ENCODE measurements at places on chromosomes 2 and 18.
A peak's percentile ranks its signal among the peaks of the same experiment; 100 is the strongest.

- DNase-seq: peak; percentile 26
These were observed 200.5 kb downstream of the ACKR3 start for GRCh38 chr2:236769981-236770671.

GRCh38 chr2:220219371-220219770, 591.9 kb downstream of the SLC4A3 start:
- DNase-seq: no peak

DNA sequence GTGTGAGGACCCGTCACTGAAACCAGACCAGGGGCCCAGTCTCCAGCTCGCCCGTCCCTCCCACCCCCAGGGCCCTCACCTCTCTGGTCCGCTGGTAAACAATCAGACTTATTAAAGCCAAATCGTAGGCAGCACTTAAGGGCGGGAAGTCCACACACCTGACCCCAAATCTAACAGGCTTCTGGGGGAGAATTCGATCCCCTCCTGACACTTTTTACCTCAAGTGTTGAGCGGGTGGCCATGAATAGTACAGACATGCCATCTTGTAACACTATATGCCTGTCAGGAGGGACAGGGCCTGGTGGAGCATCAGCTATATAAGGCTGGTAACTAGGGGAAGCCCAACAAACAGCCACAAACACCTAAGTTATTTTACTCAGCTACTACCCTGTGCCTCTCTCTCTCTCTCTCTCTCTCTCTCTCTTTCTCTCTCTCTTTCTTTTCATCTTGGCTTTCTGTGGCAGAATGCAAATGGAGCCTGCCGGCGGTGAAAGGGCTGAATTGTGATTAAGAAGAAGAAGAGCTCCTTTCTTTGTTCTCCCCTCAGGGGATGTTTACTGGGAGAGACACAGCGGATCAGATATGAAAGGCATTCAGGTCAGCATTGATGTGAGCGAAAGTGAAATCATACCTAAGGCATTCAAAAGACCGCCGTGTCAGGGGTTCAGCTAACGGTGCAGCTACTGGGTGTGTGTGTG, 9.5 kb downstream of the ZEB2 start:
- no peak for DNase-seq

- no peak for DNase-seq
These were observed 674.3 kb downstream of the IRS1 start for GRCh38 chr2:226125176-226125883.

GRCh38 chr18:23631746-23632145, 31.0 kb downstream of the ANKRD29 start:
- no peak for DNase-seq

GRCh38 chr2:221567231-221567760, 4.8 kb downstream of the EPHA4 start:
- no peak for DNase-seq

DNA sequence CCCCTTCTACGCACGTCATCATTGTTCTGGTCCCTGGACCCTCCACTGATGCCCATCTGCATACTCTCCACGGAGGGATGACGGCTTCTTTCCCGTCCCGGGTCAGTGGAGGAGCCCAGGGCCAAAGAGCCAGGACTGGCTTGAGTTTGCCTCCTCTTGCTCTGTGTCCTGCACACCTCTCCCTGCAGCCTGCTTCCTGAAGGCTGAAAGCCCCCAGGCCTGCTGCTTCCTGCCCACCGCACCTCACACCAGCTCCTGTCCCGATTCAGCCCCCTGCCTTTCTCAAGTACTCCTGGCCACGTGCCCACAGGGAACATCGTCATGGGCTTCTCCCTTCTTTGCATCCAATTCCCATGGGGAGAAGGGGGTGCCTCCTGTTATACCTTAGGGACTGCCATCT, 7.1 kb downstream of the ADCY3 start:
- no peak for DNase-seq

DNA sequence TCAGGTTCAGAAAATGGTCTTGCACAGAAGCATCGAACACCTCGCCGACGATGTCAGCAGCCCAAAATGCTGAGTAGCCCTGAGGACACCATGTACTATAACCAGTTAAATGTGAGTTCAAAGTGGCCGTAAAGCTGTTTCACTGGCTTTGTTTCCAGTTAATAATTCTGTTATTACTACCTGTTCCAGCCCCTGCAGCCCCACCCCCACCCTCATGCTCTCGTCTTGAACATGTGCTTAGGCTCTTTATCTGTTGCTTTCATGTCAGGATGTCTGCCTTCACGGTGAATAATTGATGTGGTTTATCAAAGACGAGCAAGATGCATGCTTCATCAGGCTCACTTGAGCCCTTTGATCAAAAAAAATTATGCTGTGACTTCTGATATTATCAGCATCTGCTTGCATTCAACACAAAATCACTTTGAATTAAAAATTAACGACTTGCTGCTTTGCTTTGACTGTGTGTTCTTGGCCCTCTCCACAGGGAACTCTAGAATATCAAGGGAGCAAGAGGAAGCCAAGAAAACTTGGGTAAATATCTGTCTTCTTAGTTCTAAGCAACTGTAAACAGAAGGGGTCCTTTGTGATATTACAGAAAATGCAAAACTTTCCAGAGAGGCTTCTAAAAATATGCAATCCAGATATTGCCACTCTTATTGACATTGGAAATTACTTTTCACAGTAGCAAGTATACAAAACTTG, 63.4 kb upstream of the SP5 start:
- DNase-seq: no peak

DNA sequence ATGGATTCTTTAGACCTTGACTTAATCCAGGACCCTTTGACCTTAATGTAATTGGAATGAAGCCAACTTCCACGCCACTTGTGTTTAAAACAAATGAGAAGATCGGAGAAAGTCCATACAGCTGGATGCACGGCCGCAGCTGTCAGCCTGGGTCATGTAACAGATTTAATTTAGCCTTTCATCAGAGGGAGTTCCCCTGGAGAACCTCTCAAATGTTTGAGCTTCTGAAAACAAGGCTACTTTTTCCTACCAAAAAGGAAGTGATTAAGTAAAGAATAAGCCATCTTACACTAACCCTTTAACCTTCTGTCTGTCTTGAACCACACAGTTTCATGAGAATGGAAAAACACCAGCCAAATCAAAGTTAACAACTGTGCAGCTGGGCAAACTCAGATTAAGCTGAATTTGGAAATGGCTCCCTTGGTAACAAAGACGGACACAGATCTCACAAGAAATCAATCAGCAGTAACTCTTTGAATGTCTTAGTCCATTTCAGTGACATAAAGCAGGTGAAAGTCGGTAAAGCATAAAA, 103.6 kb downstream of the DOCK10 start:
- no peak for DNase-seq

DNA sequence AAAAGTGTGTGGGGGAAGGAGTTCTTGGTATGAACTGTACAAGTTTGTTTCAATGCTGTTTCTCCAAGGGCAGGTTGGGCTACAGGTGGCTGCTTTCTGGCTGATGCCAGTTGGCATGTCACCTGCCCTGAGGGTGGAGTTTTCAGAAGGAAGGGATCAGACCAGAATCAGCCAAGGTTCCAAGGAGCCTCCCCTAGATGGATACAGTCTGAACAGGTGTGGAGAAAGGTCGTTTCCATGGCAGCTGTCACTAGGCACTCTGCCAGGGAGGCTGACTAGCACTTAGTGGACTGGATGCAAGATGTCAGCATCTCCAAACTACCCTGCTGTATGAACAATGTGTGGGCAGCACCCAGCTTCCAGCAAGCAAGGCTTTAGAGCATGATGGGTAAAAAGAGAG, 444.4 kb upstream of the HNRNPA3 start:
- no peak for DNase-seq

- no peak for DNase-seq
These were observed 36.6 kb upstream of the TCF7L1 start for GRCh38 chr2:85096616-85097015.

- DNase-seq: no peak
These were observed 282.0 kb upstream of the CHST9 start for GRCh38 chr18:27467073-27467472.

DNA sequence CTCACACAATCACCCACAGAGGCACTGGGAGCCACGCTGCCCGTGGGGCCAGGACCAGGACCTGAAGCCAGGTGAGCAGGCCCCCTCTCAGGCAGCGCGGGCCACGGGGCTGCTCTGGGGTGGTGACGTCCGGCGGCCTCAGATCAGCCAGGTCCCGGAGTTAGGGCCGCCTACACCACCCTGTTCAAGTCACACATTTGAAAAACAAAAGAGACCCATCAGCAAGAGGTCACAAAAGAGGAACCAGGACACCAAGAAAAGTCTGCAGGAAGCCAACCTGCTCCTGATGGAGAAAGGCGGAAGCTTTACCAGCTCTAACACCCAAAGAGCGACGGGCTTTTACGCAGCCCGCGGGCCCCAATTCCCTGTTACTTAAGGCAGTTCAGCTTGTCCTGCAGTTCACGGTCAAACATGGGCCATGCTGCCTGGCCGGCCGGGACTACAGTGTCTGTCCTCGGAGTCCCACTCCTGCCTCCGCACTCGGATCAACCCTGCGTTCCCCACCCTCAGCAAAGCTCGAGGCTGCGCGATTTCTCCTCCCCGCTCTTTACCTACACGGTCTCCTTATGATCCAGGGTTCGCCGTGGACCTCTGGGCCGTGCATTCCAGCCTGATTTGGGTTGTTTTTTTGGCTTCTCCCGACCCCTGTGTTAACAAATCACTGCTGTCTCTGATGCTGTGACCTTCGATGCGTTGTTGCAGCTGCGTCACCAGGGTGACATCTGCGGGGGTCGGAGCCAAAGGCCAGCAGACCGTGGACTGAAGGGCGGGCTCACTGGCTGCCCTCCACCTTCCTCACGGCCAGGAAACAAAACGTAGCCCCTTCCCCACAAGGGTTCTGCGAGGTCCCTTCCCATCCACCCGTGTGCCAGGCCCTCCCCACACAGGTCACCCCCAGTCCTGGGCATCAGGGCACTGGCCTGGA, 31.0 kb downstream of the SNORC start:
- no peak for DNase-seq

GRCh38 chr2:168348076-168348475, 100.7 kb upstream of the STK39 start:
- no peak for DNase-seq

DNA sequence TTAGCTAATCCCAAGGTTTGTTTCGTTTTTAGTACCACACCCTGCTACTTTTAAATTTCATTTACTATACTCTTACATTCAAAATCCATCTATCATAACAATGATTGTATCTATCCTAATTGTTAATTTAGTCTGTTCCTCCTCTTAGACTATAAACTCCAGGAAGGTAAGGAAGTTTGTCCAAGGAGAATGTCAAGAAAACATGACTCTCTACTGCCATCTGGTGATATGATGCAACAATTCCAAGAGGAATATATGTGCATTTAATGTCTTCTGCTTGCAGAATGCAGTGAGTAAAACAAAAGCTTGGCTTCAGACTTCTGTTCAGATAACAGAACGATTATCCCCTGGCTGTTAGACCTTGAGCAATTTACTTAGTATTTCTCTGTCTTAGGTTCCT, 1267.1 kb downstream of the LRP1B start:
- DNase-seq: no peak

DNA sequence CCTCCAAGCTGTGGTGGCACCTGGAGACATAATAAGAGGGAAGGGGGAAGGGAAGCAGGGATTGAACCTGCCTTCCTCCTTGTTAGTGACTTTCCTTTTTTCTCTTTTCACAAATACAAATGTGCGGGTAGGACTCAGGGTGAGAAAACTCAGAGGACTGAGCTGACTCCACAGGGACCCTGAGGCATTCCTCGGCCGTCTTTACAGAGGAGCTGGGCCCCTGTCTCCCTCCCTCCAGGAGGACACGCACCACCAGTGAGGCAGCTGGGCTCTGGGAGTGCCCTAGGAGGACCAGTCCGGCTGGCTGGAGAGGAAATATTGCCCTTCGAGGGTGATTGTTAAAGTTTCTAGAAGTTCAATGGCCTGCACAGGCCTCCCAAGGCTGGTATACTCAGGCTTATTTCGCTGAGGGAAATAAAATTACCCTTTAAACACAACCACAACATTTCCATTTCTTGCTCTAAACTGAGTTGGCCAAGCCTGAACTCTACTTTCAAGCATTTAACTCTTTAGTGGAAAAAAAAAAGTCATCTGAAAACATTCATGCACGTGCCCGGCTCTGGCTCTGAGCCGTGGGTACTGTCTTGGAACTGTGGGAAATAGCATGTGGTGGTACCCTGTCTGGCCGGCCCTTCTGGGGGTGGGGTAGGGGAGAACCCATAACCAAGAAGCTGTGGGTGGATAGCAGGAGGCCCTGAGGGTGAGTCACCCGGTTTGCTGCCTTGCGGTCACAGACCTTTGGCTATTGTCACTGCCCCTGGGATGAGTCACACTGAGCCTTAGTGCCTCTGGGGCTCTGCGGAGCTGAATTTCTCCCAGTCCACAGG, 116.0 kb downstream of the COPS8 start:
- no peak for DNase-seq

DNA sequence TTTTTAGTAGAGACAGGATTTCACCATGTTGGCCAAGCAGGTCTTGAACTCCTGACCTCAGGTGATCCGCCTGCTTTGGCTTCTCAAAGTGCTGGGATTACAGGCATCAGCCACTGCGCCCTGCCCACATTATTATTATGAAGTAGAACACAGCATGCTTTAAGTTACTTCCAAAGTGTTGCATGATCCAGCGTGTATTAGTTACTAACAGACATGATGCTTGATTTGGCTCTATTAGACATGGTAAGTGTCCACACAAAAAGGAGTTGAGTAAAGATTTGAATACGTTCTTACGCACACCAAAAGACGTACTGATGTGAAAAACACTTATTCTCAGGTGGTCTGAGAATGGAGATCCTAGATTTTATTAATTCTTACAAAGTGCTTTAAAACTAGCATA, 50.0 kb downstream of the SLC38A11 start:
- DNase-seq: no peak

- DNase-seq: no peak
These were observed 19.8 kb downstream of the C2orf49 start for GRCh38 chr2:105357122-105357521.

GRCh38 chr2:111905990-111906735, 7.8 kb downstream of the MERTK start:
- DNase-seq: no peak

- DNase-seq: no peak
These were observed 532.9 kb upstream of the ID2 start for GRCh38 chr2:8149007-8149405.

GRCh38 chr2:85265304-85265703, 62.5 kb downstream of the TGOLN2 start:
- DNase-seq: peak; percentile 67

DNA sequence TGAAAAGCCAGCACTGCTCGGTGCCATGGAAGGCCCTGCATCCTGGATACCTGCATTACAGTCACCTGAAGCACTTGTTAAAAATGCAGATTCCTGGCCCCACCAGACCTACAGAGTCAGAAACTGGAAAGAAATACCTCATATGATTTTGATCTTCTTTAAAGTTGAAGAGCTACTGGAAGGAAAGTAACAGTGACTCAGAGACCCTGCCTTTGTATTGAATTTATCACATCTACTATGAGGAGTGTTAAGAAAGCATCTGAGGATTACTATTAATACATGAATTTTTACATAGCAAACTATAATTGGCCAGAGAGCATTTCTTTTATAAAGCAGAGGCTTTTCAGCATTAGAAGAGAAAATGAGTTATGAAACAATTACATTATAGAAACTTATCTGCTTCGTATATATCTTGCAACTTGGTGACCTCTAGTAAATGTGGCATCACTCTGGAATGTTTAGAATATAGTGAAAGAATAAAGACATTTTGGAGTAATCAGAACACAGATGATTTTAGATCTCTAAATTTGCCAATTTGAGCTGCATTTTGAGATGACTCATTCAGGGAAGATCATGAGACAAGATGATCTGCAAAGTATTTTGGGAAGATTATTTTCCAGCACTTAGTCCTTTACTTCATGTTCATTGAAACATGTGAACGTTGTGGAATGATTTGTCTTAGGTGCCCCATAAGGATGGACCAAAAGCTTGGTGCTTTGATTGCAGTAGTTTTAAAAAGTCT, 12.2 kb downstream of the PTPRM start:
- no peak for DNase-seq

Data from right forelimb (tissue), 1 donor.